Amniotic epithelial cell (primary cell): ENCODE measurements at places on chromosomes 6 and 20.

- no peak for DNase-seq
These were observed 133.2 kb upstream of the SSTR4 start for GRCh38 chr20:22901921-22902320.

DNA sequence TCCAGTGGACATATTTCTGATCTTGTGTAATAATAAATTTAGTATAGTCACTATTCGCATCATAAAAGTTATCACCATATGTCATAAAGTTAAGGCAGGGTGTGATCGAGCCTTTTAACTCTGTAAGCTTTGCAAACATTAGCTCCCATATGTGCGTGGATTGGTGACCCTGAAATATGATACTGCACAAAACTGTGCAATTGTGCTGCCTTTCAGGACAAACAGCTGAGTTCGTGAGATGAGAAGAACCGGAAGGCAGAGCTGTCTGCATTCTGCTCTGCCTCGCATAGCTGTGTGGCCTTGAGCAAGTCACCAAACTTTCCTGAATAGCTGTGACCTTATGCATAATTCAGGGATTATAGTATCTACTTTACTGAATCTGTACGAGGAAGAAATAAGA, 3.2 kb upstream of the PLEKHG1 start:
- no peak for DNase-seq

DNA sequence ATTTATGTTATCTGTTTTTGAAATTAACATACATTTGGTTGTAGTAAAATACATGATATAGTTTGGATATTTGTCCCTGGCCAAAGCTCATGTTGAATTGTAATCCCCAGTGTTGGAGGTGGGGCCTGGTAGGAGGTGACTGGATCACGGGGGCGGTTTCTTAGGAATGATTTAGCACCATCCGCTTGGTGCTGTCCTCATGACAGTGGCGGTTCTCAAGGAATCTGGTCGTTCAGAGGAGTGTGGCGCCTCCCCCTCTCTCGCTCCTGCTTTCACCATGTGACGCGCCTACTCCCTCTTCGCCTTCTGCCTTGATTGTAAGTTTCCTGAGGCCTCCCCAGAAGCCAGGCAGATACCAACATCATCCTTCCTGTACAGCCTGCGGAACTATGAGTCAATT, 29.0 kb downstream of the CTCFL start:
- no peak for DNase-seq

DNA sequence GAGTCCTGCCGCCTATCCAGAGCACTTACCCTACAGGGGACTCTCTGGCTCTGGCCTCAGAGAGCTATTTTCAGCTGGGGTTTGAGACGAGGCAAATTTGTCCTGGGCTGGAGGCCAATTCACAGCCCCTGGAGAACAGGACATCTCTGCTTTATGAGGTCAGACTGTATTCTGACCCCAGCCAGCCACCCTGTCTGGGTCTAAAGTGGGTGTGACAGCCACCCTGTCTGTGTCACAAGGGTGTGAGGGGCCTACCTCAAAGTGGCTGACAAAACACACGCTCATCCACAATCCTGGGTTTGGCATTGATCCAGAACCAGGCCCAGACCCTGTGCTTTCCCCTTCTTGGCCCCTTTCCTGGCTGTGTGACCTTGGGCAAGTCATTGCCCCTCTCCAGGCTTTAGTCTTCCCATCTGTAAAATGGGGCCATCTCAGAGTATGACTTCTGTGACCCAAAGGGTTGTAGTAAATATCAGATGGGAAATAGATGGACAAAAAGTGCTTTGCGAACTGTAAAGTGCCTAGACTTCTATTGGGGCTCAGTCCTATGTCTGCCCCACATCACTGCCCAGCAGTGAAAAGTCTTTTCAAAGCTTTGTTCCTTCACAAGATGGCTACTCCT, 44.1 kb upstream of the TGM2 start:
- no peak for DNase-seq

DNA sequence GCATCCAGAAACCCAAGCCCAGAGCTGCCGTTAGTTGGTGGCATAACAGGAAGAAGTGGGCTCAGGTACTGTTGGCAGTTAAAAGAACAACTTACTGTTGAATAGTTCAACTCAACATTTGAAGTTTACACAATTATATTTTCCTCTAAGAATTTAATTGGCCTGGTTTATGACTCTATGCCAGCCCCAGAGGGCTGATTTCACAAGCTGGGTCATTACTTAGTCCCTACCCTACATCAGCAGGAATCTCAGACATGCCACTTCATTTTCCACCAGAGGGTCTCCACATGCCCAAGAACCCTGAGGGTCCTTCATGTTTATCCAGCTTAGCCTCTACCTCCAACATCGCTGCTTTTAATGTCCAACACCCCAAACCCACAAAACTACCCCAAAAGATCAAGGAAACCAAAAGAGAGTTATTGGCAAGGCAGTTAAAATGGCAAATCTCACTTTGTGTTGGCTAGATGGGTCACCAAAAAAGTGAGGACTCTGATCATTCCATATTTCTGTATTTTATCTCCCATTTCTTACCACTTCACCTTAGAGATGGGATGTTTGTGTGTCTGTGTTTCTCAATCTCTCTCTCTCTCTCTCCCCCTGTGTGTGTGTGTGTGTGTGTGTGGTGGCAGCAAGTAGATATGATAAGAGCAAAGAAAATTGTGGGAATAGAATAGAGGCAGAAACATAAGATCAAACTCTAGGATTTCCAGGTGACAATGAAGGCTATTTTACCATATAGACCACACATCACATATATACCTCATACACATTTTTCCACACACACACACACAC, 112.5 kb upstream of the TBX18 start:
- DNase-seq: peak; percentile 16

DNA sequence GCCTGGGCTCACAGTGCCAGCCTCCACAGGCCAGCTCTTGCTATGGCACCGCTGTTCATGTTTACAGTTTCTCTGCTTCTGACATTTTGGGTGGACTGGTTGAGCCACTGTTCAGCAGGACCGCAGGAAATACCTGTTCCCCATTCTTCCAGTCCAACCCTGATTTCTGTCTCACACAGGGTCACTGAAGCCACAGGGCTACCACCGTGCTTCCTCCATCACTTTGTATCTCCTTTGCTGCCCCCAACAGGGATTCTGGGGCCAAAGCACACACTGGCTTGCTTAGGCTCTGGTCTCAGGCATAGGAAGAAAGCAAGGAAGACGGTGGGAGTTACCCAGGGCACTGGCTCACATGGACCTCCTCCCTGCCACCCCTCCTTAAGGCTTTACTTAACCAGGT, 164.5 kb downstream of the UNC5CL start:
- no peak for DNase-seq

DNA sequence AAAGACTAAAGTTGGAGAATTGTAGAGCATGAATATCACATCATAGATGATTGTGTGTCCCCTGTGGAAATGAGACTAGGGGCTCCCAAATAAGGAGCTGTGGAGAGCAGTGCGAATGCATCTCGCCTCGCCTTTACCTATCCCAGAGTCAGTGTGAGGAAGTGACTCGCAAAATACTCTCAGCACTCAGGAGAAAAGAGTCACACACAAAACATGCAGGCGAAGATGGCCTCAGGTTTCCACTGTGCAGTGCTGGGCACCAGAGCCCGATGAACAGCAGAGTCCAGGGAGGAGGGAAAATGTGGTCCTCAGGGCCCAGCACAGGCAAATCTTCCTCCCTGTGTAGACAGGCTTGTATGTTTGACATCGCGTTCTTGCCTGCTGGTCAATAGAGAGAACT, 126.5 kb upstream of the AFDN start:
- DNase-seq: no peak

DNA sequence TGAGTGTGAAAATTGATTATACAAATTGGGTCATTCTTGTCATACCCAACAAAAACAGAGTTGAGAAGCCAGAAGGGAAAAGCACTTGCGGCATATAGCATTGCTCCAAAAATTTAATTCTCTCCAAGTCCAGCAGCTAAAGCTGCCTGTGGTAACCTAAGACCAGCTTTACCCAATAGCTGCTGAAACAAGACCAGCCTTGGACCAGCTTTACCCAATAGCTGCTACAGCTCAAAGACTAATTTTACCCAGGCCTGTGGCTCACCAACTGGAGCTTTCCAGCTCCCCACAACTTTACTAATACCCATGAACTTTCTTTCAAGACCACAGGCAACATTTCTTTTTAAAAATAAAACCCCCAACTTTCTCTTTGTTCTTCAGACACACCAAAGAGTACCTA, 32.8 kb upstream of the ZNF133 start:
- no peak for DNase-seq

DNA sequence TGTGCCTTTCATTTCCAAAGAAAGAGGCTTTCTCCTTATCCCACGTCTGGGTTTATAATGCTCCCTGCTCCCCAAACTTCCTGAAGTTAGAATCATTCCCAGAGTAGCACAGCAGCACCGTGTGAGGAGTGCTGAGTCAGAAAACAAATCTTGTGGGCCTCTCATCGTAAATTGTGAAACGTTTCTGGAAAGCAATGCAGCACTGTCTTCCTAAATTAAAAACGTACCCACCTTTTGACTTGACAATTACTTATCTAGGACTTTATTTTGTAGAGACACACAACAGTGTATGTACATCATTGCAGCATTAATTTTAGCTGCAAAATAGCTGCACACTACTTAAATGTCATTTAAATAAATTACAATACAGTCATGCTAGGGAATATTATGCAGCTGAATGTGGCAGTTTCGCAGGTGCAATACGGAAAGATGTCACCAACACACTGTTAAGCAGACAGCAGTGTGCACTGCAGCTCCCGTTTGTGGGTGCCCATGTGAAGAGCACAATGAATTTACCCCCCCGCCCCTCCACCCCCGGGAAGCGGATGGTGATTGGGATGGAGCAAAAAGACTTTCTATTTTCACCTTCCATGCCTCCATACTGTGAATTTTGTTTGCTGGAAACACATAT, 30.8 kb downstream of the RRBP1 start:
- peak; percentile 61 for DNase-seq

GRCh38 chr6:42302411-42302810, 84.8 kb upstream of the MRPS10 start:
- DNase-seq: peak; percentile 63

- no peak for DNase-seq
These were observed 1.9 kb downstream of the PLTP start for GRCh38 chr20:45909817-45910669.

GRCh38 chr20:58310291-58310782, 822 bp downstream of the RAB22A start:
- DNase-seq: no peak

- peak; percentile 52 for DNase-seq
These were observed 176.7 kb downstream of the HACE1 start for GRCh38 chr6:104682722-104683643.

- no peak for DNase-seq
These were observed 54.8 kb downstream of the SNX9 start for GRCh38 chr6:157877573-157878438.

- DNase-seq: no peak
These were observed 738.2 kb downstream of the CD109 start for GRCh38 chr6:74434171-74434570.

DNA sequence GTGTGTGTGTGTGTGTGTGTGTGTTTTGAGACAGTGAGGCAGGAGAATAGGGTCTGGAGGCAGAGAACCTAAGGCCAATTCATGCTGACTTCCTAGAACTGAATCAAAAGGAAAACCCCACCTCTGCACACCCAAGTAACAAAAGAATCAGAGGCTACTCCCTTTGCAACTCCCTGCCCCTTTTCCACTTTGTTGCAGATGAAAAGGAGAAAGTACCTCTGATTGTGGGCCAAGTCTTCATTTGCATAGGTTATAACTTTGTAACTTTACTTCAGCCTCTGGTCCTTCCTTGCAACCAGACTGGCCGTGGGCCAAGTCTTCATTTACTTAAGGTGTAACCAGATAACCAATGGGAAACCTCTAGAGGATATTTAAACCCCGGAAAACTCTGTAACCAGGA, 168.8 kb downstream of the EYA2 start:
- no peak for DNase-seq

- DNase-seq: no peak
These were observed 180.5 kb downstream of the ISM1 start for GRCh38 chr20:13401596-13401995.

DNA sequence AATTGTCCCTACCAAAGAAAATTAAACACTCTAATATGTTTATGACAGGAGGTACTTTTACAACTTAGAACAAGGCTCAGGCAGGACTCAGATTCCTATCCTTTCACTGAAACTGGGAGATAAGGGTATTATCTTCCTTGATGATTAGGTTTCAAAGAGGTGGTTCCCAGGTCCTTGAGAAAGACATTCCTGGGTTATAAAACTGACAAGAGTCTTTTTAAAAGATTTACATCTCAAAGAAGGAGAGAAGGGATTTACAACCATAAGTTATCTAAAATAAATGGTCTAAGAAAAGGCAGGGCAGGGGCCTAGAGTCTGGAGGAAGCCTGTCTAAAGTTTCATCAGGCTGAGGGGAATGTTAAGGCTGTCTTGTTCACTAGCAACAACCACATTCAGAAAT, 1492.5 kb downstream of the HACE1 start:
- no peak for DNase-seq

- DNase-seq: no peak
These were observed 123.2 kb upstream of the STMND1 start for GRCh38 chr6:16978686-16979085.

- DNase-seq: peak; percentile 25
These were observed 831 bp downstream of the PMEPA1 start for GRCh38 chr20:57708694-57709673.

DNA sequence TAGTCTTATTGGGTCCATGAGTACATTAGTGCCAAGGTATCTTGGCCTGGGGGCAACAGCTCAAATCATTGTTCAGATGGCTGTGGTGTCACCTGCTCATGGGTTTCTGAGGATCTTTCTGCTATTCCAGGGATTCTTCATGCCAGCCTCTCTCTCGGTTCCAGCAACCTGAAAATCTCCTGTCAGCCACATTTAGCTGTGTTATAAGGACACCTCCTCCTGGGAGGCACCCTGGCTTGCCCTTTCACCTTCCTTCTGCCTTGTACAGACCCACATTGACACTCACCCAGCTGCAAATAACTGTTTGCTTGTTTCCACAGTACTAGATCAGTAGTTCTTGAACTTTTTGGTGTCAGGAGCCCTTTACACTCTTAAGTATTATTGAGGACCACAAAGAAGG, 159.9 kb downstream of the GRM4 start:
- DNase-seq: no peak

DNA sequence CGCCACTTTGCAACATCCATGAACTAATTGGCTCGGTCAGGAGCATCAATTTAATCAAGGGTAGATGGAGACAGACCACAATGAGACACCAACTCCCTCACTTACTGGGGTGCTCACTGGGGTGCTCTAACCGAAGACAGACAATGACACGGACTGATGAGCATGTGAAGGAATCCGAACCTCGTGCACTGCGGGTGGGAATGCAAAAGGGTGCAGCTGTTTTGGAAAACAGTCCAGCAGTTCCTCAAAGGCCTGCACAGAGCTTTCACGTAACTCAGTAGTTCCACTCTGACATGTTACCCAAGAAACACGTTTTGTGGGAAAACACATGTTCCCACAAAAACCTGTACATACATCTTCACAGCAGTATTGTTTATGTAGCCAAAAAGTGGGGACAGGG, 26.8 kb downstream of the ANKRD60 start:
- DNase-seq: no peak

GRCh38 chr20:62266340-62266739, 28.0 kb downstream of the OSBPL2 start:
- peak; percentile 10 for DNase-seq

- DNase-seq: peak; percentile 51
These were observed 37.0 kb downstream of the RIOK1 start for GRCh38 chr6:7426447-7427169.

GRCh38 chr6:11989386-11989785, 22.7 kb upstream of the HIVEP1 start:
- peak; percentile 57 for DNase-seq

- peak; percentile 52 for DNase-seq
These were observed 372.2 kb downstream of the NRN1 start for GRCh38 chr6:5634525-5634924.

GRCh38 chr20:1825507-1825906, 69.7 kb upstream of the SIRPA start:
- DNase-seq: peak; percentile 89
